ENCODE measurements at places on chromosomes 5 and 9.

- DNase-seq = no peak
Measured at GRCh38 chr9:111914749-111915424, 18.3 kb downstream of the UGCG start.

GRCh38 chr9:126833710-126834345, 26.6 kb upstream of the ZBTB34 start:
- no peak for DNase-seq

DNA sequence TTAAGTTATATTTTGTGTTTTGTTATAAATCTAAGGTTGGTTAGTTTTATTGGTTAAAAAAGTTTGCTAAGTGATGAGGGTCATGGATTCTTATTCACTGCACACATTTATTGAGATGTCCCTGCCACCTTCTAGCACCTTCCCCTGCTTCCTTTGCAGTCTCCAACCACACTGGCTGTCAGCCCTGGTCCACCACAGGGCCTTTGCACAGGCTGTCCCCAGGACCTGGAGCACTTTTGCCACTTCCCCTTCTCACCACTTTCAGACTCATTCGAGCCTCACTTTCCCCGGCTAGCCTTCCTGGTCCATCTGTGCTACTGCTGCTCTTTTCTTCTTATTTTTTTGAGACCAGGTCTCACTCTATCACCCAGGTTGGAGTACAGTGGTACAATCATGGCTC, 45.3 kb downstream of the ARHGAP26 start:
- no peak for DNase-seq

- no peak for DNase-seq
Measured at GRCh38 chr5:31962351-31962751, 211.8 kb downstream of the GOLPH3 start.

DNA sequence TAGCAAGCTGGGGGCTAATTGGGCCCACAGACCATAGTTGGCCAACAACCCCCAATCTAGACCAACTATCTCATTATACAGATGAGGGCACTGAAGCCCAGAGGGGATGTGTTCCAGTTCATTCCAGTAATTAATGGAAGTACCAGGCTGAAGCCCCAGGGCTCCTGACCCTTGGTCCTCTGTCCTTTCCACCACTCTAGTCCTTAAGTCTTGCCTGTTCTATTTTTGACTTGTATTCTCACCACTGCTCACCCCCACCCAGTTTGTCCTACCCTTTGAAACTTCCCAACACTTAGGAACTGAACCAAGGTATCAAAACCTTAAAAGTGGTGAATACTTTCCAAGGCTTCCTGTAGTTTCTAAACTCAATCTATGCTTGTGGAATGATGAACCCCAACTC, 407.4 kb downstream of the ENC1 start:
- DNase-seq = no peak

GRCh38 chr9:31445960-31446359, 938.5 kb upstream of the ACO1 start:
- no peak for DNase-seq

DNA sequence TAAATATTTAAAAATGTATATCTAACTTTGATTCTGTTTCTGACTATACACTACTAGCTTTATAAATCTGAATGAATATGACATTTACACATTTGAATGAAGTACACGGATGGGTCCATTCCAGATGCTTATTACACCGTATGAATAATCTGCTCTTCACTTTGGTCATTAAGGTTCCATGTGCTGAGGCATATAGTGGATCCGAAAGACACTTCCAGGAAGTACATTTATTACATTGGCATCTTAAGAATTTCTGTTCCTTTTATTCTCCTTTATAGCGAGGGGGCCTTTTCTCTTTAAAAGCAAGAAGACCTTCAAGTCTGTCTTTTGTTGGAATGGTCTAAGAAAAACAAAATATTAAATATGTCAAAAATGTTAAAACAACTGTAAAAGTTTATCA, 147.6 kb downstream of the AUH start:
- no peak for DNase-seq

DNA sequence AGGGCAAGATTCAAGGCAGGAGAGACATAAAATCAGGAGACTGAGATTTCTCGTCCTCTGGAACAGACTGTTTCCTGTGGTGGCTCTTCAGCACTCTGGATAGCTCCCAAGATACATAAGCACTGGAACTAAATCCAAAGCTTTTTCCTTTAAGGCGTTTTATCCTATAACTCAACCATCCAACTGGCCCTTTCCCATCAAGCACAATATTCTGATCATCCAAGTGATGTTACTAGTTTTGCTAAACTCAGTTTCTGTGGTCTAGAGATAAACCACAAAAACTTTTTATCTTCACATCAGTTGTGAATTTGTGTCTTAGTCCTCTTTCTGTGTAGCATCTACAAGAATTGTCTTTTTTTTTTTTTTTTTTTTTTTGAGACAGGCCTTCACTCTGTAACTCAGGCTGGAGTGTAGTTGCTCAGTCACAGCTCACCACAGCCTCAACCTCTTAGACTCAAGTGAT, 299.4 kb downstream of the COX7C start:
- DNase-seq = peak; percentile 34

GRCh38 chr5:84683594-84683993, 298.9 kb upstream of the EDIL3 start:
- no peak for DNase-seq

- no peak for DNase-seq
Measured at GRCh38 chr5:6468870-6469269, 20.2 kb downstream of the UBE2QL1 start.

DNA sequence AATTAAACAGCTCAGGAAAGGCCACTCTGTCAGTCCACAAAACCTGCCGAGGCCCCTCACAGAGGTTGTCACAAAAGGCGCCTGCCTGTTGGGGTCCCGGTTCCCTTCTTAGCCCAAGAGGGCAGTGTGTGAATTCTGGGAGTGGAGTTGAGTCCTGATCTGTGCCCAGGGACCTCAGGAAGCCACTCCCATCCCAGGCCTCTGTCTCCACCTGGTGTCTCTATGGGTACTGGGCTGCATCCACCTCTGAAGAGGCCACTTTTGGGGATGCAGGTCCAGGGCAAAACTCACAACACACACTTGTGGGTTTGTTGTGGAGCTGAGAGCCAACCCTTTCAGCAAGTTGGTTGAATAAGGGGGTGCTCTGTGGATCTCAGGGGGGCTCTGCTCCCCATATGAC, 74.3 kb upstream of the STXBP1 start:
- no peak for DNase-seq

DNA sequence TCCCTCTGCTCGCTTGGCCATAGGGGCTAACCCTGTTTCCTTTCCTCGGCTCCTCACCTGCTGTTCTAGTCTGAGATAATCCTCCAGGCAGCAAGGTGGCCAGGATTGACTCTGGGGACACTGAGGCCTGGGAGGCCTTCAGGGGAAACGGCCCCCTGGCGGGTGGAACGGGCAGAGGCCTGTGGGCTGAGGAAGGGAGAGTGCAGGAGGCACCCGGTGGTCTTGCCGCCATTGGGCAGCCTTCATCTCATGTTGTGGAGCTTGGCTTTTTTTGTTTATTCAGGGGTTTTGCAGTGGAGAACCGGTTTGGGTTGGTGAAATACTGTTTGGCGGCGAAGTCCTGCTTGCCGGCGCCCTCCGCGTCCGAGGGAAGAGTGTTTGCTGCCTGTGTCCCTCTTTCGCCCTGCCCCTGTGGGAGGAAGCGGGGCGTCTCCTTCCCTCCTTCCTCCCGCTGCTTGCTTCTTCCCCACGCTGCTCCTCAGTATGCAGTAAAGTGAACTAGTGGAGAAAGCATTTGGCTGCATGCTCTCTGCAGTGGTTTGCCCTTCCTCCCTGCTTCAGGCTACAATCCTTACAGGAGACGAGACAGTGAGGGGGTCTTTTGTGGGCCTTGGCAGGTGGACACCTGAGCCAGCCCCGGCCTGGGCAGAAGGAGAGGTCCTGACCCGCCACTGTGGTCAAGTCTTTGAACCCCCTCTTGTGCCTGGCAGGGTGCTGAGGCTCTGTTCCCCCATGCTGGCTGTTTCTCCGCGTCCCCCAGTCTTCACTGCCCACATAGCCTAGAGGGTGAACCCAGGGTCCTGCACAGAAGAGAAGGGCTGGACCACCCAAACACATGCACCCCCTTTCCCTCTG, 30.8 kb upstream of the PRDM12 start:
- no peak for DNase-seq

GRCh38 chr5:91955610-91956009, 572.5 kb upstream of the ARRDC3 start:
- no peak for DNase-seq

DNA sequence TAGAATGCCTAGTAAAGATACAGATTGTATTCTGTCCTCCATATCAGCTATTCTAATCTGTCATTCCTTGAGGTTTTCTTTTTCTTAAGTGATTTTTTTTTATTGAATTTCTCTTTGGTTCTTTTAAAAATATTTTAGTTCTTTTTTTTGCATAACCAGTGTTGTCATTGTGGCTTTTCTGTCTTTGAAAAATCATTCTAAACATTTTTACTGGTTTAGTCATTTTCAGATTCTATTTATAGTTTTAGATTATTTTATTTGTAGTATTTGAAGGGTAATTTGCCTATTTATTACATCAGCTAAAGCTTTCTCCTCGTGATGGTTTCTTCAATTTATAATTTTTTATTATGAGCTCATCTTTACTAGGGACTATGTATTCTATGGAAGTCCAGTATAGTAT, 78.1 kb downstream of the NDUFAF2 start:
- DNase-seq = no peak

- DNase-seq = no peak
Measured at GRCh38 chr9:33043671-33044070, 18.6 kb downstream of the DNAJA1 start.

- DNase-seq = no peak
Measured at GRCh38 chr5:89211836-89212235, 328.9 kb upstream of the MEF2C start.

DNA sequence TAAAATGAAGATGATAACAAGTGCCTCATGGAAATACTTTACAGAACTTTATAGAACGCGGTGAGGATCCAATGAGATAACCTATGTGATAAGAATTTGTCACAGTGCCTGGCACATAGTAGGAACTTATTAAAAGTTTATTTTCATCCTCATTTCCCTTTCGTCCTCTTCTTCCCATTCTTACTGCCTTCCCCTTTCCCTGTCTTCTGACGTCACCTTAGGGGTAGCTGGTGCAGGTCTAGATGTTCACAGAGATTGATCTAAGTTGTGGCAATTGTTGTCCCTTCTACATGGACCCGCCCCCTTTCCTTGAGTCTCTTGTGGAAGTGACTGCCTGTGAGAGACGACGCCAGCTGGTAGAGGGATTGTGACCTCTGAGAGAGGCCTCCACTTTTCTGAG, 46.5 kb upstream of the NTRK2 start:
- no peak for DNase-seq

- peak; percentile 87 for DNase-seq
Measured at GRCh38 chr9:36873247-36873875, 160.7 kb downstream of the PAX5 start.

GRCh38 chr9:94870793-94871558, 144.5 kb downstream of the AOPEP start:
- peak; percentile 38 for DNase-seq

DNA sequence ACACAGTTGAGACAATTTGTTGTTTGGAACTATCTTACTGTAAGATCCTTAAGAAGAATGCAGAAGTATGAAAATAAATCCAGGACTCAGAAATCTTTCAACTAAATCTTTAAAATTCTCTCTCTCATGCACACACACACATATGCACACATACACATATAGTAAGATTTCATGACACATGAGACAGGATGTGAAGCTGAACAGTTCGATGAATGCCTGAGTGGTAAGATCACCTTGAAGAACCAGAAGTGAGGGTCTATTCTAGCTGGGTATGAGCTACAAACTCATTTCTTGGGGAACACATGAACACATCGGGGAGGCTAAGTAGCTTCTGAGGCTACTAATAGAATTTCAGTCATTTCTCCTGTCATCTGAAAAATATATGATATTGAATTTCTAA, 153.6 kb downstream of the TMC1 start:
- no peak for DNase-seq

DNA sequence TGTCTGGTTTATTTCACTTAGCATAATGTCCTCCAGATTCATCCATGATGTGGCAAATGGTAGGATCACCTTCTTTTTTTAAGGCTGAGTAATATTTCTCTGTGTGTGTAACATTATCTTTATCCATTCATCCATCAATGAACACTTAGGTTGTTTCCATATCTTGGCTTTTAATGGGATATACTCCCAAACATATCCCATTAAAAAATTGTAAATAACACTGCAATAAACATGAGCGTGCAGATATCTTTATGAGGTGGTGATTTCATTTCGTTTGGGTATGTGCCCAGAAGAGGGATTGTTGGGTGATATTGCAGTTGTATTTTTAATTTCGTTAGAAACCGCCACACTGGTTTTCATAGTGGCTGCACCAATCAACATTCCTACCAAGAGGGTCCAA, 36.2 kb upstream of the UGCG start:
- no peak for DNase-seq

GRCh38 chr9:107992271-107992670, 502.7 kb upstream of the KLF4 start:
- DNase-seq = no peak

DNA sequence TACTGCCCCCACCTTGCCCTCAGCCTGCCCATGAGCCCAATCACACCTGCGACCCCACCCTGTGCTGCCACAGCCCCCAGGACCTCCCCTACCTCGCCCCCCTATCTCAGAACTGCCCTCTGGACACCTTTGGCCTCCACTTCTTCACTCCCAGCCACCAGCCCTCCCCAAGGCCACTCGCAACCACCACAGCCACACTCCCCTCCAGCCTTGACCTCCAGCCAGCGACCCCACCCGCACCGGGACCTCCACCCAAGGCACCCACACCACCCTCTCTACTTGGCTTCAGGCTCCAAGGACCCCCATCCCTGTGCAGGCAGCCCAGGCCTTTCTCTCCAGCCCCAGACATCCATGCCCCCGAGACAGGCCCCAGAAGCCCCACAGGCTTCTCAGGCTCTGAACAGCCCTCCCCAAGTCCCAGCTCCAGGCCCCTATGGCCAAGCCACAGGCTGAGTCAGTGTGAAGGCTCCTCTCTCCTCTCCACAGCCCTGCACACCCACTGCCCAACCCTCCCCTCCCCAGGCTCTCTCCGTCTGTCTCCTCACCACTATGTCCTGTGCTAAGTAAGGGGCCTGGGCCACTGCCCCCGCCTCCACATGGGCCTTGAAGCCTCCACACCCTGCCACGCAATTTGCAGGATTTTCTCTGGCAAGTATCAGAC, 2.0 kb downstream of the AK1 start:
- no peak for DNase-seq

DNA sequence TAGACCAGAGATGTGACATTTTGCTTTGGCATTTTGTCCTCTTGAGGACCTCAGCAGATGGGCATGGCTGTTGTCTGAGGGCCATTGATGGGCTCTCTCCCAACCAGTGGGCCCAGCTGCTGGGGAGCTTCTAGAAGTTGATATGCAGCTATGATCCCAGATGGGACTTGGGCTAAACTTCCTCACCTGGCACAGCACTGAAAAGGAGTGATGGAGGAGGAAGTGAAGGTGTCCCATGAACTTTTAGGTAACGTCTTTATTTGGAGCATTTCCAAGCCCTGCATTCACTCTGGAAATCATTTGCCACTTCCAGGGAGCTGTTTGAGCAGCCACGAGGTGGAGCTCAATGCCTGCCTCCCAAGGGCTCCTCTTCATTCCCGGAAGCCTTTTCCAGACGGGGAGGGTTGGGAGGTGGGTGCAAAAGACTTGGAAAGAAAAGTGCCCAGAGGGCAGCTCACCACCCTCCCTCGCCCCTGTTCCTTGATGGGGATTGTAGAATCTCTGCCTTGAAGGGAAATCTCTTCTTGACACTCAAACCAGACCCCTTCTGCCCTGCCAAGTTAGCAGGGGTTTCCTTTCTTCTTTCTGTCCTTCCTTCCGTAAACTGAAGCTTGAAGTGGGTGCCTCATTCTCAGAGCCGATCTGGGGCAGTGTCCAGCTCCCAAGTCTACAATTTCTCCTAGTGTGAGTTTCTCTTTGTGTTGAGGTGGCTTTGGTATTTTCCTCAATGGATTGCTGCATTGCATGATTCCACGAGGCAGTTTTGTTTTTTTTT, 18.1 kb upstream of the NEUROG1 start:
- no peak for DNase-seq
